ENCODE measurements at places on chromosomes 7 and 10. TPM values are rescaled to one million over a fixed set of nuclear protein-coding genes. Genes with fewer than 3 reads are reported as not detected.

- peaks cover 14% of the 10 kb centered on the region for H3K36me3 ChIP-seq
- no peak overlapping the region for H3K4me3 ChIP-seq
- H3K27me3 ChIP-seq = no peaks in the 10 kb centered on the region
- no peak overlapping the region for H3K27ac ChIP-seq
- DNase-seq = no peak
Measured at GRCh38 chr10:24898501-24898900, 53.9 kb downstream of the PRTFDC1 start.

GRCh38 chr10:58477122-58477521 lies 35.5 kb upstream of the BICC1 start:
- H3K27ac ChIP-seq = no peak overlapping the region
- no peak for DNase-seq
- H3K4me1 ChIP-seq = peaks cover 2% of the 10 kb centered on the region
- peaks cover 5% of the 10 kb centered on the region for H3K27me3 ChIP-seq
- no peaks in the 10 kb centered on the region for H3K36me3 ChIP-seq

GRCh38 chr10:5691786-5692185 lies 7.1 kb downstream of the TASOR2 start:
- H3K4me1 ChIP-seq = peaks cover 68% of the 10 kb centered on the region
- H3K27me3 ChIP-seq = no peaks in the 10 kb centered on the region
- DNase-seq = no peak
- peak overlapping the region; percentile 49 for H3K27ac ChIP-seq
- H3K4me3 ChIP-seq = peak overlapping the region; percentile 71
- H3K36me3 ChIP-seq = peaks cover 7% of the 10 kb centered on the region

- no peak overlapping the region for H3K27ac ChIP-seq
- H3K27me3 ChIP-seq = no peaks in the 10 kb centered on the region
- H3K4me1 ChIP-seq = peaks cover 18% of the 10 kb centered on the region
- H3K4me3 ChIP-seq = no peak overlapping the region
Measured at GRCh38 chr7:151682831-151683614, 163.3 kb upstream of the RHEB start.

- no peaks in the 10 kb centered on the region for H3K36me3 ChIP-seq
- DNase-seq = no peak
- peaks cover 3% of the 10 kb centered on the region for H3K4me1 ChIP-seq
- no peak overlapping the region for H3K27ac ChIP-seq
Measured at GRCh38 chr7:51140199-51141164, 176.1 kb downstream of the COBL start.

GRCh38 chr7:73577627-73578341 lies 595 bp downstream of the TBL2 start:
- H3K4me3 ChIP-seq = peak overlapping the region; percentile 90
- peaks cover 21% of the 10 kb centered on the region for H3K36me3 ChIP-seq
- H3K27me3 ChIP-seq = no peaks in the 10 kb centered on the region
- DNase-seq = no peak
- H3K27ac ChIP-seq = peak overlapping the region; percentile 96
- peaks cover 21% of the 10 kb centered on the region for H3K4me1 ChIP-seq

DNA sequence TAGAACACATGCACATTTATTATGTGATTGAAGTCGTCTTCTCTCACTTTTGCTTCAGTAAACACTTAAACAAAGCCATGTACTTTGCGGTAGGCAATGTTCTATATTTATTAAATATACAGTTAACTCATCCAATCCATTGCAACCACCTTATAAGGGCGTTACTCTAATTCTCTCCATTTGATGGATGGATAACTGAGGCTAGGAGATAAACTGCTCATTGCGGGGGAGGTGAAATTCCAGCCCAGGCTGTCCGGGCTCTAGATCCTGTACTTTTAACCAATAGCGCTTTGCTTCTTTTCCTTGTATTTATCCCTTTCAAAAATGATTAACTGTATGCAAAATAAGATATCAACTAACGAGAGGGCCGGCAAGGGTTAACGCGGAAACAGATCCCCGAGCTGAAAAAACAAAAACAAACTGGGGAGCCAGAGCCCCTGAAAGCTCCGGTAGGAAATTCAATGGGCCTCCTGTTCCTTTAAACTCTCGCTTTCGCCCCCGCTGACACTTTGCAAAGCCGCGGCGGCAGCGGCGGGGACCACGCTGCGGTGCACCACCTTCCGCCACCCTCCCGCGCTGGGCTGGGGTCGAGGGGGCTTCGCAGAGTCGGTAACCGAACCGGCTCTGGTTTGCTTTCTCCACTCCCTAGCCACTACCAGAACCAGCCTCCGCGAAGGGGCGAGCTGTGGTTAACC lies 1.0 kb upstream of the PLXDC2 start:
- peak; percentile 4 for DNase-seq
- H3K4me3 ChIP-seq = no peak overlapping the region
- peaks cover 36% of the 10 kb centered on the region for H3K27me3 ChIP-seq
- no peak overlapping the region for H3K27ac ChIP-seq
- H3K4me1 ChIP-seq = peaks cover 4% of the 10 kb centered on the region
- H3K36me3 ChIP-seq = no peaks in the 10 kb centered on the region

GRCh38 chr7:53642361-53642760 lies 606.9 kb downstream of the POM121L12 start:
- H3K27ac ChIP-seq = no peak overlapping the region
- H3K4me3 ChIP-seq = no peak overlapping the region

Gene FGF8
- not detected for total RNA-seq

Gene TAX1BP1
- 90.5 TPM for total RNA-seq

Gene ABCB4
- total RNA-seq = 0.14 TPM

Gene CPN1
- total RNA-seq = not detected

Gene ZNF804B
- total RNA-seq = not detected

Gene VIM
- total RNA-seq = 602 TPM

Gene PDSS1
- total RNA-seq = 18.8 TPM

Gene CBLL1
- 31.7 TPM for total RNA-seq

Gene ENTPD1
- total RNA-seq = 4.4 TPM
